Osteocyte (in vitro differentiated cells): ENCODE measurements at places on chromosomes 7 and 10. TPM values are rescaled to one million over a fixed set of nuclear protein-coding genes. Genes with fewer than 3 reads are reported as not detected.

GRCh38 chr10:132383751-132384196 lies 13.2 kb upstream of the PWWP2B start:
- DNase-seq = no peak

- no peak for DNase-seq
Observed at GRCh38 chr7:27064159-27064558, 31.6 kb downstream of the HOXA1 start.

DNA sequence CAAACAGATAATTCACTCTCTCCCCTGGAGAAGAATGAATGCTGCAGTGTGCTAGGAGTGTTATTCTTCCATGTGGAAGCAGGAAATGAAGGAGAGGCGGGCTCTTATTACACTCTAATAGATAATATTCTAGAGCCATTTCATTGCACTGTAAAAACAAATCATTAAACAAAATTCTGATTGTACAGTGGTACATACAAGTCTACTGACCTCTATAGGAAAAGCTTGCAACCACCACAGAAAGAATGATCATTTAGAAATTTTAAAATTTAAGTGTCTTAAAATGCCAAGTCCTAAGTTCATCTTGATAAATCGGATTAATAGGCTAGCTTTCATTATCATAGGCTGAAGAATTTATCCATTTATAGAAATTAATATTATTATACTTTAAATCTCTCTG lies 960.3 kb upstream of the LRRN3 start:
- no peak for DNase-seq

DNA sequence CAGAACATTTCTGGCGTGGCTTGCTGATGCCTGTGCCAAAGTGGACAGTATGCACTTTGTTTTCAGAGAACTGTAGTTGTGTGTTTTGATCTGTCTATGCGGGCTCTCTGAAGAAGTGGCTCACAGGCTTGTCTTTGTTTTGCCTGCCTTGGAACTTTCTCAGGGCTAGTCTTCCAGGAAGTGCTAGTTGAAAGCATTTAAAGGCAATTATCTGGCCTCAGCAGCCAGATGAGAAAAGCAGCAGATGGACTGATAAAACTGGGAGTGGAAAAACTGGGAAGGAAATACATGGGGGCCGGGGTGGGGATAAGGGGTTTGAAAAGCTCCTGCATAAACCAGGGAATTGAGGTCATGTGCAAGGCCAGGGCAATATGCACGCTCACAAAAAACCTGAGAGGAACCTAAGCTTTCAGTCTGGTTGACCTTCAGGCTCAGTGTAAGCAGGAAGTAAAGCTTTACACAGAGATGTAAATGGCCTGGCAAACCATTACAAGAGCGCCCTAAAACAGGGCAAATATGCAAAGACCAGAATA lies 94.5 kb downstream of the ZNF33B start:
- DNase-seq = no peak

The EBF3 gene
- total RNA-seq = 0.59 and 0.63 TPM in 2 replicates

GRCh38 chr7:73721377-73721817 lies 1.9 kb upstream of the STX1A start:
- DNase-seq = no peak

The FAM237B gene
- not detected in 2 replicates for total RNA-seq

DNA sequence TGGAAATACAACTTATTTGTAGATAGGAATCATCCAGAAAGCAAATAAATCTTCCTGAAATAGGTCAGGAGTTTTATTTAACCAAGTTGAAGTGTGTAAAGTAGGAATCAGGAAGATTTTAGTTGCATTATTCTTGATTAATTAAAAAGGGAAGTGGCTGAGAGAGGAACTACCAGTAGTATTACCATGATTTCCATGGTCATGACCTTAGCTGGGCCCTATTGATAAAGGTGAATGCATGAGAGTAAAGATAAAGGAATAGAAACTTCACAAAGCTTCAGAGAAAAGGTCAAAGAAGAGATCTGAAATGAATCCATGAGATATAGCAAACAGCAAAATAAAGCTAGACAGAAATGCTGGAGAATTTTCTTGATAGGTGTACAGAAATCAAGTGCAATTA lies 46.2 kb upstream of the DLX6 start:
- DNase-seq = no peak

The DNAJB12 gene
- 42.4 and 43.0 TPM in 2 replicates for total RNA-seq

DNA sequence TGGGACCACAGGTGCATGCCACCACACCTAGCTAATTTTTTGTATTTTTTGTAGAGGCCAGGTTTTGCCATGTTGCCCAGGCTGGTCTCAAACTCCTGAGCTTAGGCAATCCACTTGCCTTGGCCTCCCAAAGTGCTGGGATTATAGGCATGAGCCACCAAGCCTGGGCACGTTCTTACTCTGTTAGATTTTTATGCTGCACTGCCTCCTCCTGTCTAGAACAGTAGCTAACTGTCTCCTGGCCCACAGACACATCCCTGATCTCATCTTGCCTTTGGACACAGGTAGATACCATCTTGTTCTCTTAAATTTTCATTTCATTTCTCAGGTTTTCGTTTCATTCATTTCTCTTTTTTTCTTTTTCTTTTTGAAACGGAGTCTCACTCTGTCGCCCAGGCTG lies 41.1 kb downstream of the BLVRA start:
- DNase-seq = peak; percentile 48

GRCh38 chr10:74306227-74306982 lies 155.4 kb downstream of the ADK start:
- DNase-seq = no peak

The CD36 gene
- 0.08 and 0.86 TPM in 2 replicates for total RNA-seq

- no peak for DNase-seq
Observed at GRCh38 chr7:158811894-158812293, 17.4 kb downstream of the ESYT2 start.

The SPDYE16 gene
- total RNA-seq = not detected in 2 replicates

The CLDN12 gene
- 20.9 and 28.9 TPM in 2 replicates for total RNA-seq

GRCh38 chr7:114889646-114890285 lies 32.1 kb upstream of the MDFIC start:
- DNase-seq = no peak

GRCh38 chr7:46397591-46397990 lies 476.5 kb upstream of the IGFBP3 start:
- DNase-seq = no peak

The TCERG1L gene
- not detected in 2 replicates for total RNA-seq

The NOS3 gene
- total RNA-seq = 0.73 TPM in 1 of 2 replicates, not detected in the other

DNA sequence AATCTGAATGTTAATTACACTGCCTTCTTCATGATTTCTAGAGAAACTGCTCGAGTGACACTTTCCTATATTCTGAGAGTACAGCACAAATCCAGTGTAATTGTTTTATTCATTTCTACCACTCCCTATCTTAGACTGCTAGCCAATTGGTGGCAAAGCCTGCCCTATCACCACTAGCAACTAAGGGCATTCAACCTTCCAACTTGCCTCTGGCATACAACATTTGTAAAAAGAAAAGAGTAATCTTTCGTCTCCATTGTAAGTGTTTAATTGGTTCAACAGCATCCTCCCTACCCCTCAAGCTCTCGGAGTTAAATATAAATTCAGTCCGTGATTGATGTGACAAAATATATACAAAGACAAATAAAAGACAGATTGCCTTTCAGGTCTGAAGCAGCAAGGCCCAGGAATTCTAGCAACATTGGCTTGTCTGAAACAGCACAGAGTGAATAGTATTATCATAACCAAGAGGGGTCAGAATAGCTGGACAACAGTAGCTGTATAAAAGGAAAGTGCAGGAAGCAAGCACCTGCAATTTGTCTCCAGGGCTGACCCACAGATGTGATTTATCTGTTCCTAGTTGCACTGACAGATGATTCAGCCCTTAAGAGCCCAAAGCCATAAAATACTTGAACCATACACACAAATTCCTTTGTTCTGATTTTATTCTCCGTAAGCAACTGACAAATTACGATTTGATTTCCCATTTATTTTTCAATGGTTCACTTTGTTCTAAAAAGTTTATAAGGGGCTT lies 47.6 kb upstream of the ANKRD1 start:
- no peak for DNase-seq

DNA sequence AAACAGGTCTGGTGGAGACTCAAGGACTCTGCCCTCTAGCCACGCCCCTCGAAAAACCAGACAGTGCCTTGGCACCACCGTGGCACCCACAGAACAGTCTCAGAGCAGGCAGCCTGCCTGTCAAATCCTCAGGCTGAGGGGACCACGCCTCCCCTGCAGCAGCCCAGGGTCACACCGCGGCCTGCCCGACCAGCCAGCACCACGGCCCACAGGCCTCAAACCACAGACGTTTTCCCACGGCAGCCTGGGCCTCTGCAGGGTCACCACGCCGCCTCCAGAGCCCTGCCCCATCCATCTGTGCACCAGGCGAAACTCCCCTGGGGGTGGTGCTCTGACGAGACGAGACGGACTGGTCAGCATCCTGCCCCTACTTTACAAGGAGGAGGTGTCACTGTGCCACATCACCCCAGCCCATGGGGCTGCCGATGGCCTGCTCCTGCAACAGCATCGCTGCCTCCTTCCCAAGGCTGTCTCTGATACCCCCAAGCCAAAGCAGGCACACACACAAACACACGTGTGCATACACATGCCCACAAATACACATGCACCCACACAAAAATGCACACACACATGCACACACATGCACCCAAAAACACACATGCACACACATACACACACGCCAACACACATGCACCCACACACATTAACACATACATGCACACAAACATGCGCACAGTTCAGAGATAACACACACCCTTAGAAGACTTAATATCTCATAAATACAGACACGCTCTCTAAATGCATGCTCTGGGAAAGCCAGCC lies 24.6 kb downstream of the PAPOLB start:
- DNase-seq = no peak

DNA sequence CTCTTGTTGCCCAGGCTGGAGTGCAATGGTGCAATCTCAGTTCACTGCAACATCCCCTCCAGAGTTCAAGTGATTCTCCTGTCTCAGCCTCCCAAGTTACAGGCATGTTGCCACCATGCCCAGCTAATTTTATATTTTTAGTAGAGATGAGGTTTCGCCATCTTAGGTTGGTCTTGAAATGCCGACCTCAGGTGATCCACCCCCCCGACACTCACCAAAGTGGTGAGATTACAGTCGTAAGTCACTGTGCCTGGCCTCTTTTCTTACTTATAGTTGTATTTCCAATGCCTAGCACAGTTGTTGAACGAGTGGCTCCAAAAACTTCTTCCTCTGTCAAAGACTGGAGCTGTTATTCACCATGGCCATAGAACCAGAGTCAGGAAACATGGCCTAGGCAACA lies 6.7 kb downstream of the RNF216 start:
- DNase-seq = no peak

The NEURL1 gene
- 1.0 and 2.5 TPM in 2 replicates for total RNA-seq

GRCh38 chr10:47278152-47278473 lies 21.9 kb upstream of the GDF10 start:
- DNase-seq = peak; percentile 82
